Calu3 (cell line): ENCODE measurements at places on chromosomes 1 and 21. TPM values are rescaled to one million over a fixed set of nuclear protein-coding genes. Genes with fewer than 3 reads are reported as not detected.

DNA sequence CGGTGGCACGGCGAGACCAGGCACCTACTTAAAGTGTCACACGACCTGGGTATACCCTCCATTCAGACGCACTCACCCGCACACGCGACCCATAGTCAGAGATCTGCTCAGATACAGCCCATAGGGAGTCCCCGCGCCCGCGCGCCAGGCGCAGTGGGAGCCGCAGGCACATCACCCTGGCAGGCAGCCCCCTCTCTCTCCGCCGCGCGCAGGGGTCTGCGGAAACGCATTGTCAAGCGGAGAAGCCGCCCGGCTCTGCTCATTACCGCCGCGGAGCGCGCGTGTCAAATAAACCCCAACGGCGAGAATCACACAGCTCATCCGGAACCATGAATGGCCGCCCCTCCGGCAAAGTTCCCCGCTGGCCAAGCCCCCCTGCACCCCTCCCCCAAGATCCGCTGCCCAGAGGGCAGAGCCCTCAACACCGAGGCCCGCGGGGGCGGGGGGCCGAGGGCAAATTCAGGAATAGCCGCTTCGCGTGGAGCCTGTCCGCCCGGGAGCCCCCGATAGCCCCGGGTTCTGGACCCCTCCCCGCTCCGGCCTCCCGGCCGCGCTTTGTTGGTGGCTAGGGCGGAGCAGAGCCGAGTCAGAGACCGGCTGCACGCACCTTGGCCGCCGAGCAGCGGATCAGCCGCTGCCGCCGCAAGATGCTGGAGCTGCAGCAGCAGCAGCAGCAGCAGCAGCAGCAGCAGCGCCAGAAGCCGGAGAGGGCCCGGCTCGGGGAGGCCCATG is 522 bp downstream of the LRP8 start:
- peak; percentile 41 for DNase-seq

DNA sequence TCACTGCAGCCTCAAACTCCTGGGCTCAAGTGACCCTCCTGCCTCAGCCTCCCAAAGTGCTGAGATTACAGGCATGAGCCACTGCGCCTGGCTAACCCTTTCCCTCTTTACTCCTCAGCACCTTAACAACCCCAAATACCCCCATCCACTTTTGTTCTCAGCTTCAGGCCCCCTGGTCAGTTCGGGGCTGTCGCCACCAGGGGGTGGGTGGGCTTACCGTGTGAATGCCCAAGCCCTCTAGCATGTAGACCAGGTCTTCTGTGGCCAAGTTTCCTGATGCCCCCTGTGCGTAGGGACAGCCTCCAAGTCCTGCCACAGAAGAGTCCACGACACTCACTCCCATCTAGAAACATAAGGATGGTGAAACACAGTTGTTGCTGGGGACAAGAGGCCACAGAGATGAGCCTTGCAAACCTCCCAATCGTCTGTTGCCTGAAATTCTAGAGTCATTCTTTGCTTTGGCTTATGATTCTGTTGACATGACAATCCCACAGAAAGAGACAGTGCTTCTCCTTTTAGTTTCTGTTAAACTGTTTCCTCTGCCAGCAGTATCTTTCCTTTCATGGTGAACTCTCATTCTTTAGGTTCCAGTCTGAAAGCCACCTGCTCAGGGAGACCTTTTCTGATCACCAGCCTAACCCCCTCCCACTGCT is 3.8 kb upstream of the GALE start:
- no peak for DNase-seq

GRCh38 chr1:183598386-183598785 is 8.1 kb upstream of the NCF2 start:
- no peak for DNase-seq

ZNF593 gene
- total RNA-seq, result 22.2 and 23.1 TPM in 2 replicates

CLEC20A gene
- total RNA-seq, result not detected in 2 replicates
